ENCODE measurements at places on chromosomes 1 and 21. TPM values are rescaled to one million over a fixed set of nuclear protein-coding genes. Genes with fewer than 3 reads are reported as not detected.

Gene KRTAP22-1
- total RNA-seq: not detected

Gene FHAD1
- total RNA-seq: 0.56 TPM

Gene FNDC10
- 0.47 TPM for total RNA-seq

Gene SYPL2
- total RNA-seq: not detected

Gene PGBD5
- total RNA-seq: 0.09 TPM

Gene MASP2
- total RNA-seq: 0.09 TPM

Gene SHISA4
- total RNA-seq: 11.1 TPM

Gene HCN3
- 0.90 TPM for total RNA-seq

Gene TRIM67
- total RNA-seq: not detected

Gene TMEM54
- total RNA-seq: 39.2 TPM

Gene DMBX1
- not detected for total RNA-seq

Gene LCE1B
- not detected for total RNA-seq

Gene SPATA21
- not detected for total RNA-seq

Gene TMEM51
- total RNA-seq: 2.7 TPM

Gene PIGV
- 5.2 TPM for total RNA-seq

Gene ANGPTL7
- total RNA-seq: not detected

Gene DISC1
- total RNA-seq: 13.6 TPM

Gene LCA5L
- total RNA-seq: 0.28 TPM

Gene BSND
- not detected for total RNA-seq

Gene LYPD8
- total RNA-seq: not detected

Gene PLEKHA6
- total RNA-seq: 2.9 TPM

Gene LGR6
- total RNA-seq: not detected

Gene AADACL3
- not detected for total RNA-seq

Gene DNAI4
- 2.9 TPM for total RNA-seq

Gene A3GALT2
- 0.09 TPM for total RNA-seq

Gene ZNF692
- 9.4 TPM for total RNA-seq

Gene KCNT2
- total RNA-seq: 0.09 TPM

Gene FALEC
- total RNA-seq: 0.63 TPM

Gene SAMSN1
- total RNA-seq: 6.5 TPM

Gene CCDC30
- 0.27 TPM for total RNA-seq

Gene PTPRU
- total RNA-seq: 10.0 TPM

Gene RNU1-1
- total RNA-seq: 5,329 TPM

Gene MSH4
- total RNA-seq: 0.18 TPM

Gene TAGLN2
- total RNA-seq: 488 TPM

Gene NEK7
- 110 TPM for total RNA-seq

Gene BCAN
- not detected for total RNA-seq

Gene AQP10
- total RNA-seq: not detected

Gene TENT5C
- 0.09 TPM for total RNA-seq

Gene USP48
- 74.0 TPM for total RNA-seq

Gene BCAR3
- 52.0 TPM for total RNA-seq

Gene SH3BGR
- total RNA-seq: 0.36 TPM

Gene URB1
- total RNA-seq: 16.0 TPM

Gene LDLRAD1
- not detected for total RNA-seq

Gene SRGAP2
- 114 TPM for total RNA-seq

Gene OR2T2
- total RNA-seq: not detected

Gene COX20
- total RNA-seq: 15.9 TPM

Gene GBP1
- total RNA-seq: 25.5 TPM

Gene SLC27A3
- 11.4 TPM for total RNA-seq

Gene TCHH
- total RNA-seq: under 0.01 TPM

Gene LSS
- 34.8 TPM for total RNA-seq

Gene KCNK2
- under 0.01 TPM for total RNA-seq

Gene DESI2
- 52.1 TPM for total RNA-seq

Gene FAM163A
- total RNA-seq: 0.09 TPM

Gene GCSAML
- total RNA-seq: not detected
